ENCODE measurements at places on chromosomes 1 and 21.

DNA sequence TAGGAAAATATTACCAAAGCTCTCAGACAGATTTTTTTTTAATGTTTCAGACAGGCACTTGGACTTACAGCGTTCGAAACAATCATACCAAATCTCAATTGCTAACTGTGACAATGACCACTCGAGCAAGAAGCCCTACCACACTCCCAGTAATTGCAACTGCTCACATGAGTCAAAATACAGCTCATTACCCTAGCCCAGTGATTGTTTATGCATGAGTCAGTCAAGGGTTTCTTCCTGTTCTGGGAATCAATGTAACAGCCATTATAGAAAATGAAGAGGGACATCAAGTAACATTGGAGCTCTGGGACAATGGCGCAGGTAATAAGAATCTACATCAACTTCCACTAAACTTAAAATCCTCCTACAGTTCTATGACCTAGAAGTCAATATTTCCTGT is 56.1 kb upstream of the SH3GLB1 start:
- peak; percentile 10 for DNase-seq

GRCh38 chr1:100249155-100249536 is 488 bp downstream of the DBT start:
- DNase-seq, result no peak

DNA sequence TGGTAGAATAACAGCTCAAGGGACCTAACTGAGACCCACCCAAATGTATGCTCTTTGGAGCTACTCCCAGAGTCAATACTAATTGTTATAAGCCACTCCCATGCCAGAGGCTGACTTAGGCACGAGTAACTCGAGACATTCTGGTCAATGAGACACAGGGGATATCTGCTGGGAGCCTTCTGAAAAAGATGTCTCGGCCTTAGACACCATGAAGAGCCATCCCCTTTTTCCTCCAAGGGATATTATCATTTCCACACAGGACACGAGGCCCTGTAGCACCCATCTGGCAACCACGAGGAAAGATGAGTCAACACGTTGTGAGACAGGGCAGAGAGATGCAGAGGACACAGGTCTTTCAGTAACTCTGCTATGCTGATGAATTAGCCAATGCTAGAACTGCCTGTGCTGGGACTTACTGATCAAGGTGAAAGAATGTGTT is 30.7 kb downstream of the ITPKB start:
- DNase-seq, result no peak

DNA sequence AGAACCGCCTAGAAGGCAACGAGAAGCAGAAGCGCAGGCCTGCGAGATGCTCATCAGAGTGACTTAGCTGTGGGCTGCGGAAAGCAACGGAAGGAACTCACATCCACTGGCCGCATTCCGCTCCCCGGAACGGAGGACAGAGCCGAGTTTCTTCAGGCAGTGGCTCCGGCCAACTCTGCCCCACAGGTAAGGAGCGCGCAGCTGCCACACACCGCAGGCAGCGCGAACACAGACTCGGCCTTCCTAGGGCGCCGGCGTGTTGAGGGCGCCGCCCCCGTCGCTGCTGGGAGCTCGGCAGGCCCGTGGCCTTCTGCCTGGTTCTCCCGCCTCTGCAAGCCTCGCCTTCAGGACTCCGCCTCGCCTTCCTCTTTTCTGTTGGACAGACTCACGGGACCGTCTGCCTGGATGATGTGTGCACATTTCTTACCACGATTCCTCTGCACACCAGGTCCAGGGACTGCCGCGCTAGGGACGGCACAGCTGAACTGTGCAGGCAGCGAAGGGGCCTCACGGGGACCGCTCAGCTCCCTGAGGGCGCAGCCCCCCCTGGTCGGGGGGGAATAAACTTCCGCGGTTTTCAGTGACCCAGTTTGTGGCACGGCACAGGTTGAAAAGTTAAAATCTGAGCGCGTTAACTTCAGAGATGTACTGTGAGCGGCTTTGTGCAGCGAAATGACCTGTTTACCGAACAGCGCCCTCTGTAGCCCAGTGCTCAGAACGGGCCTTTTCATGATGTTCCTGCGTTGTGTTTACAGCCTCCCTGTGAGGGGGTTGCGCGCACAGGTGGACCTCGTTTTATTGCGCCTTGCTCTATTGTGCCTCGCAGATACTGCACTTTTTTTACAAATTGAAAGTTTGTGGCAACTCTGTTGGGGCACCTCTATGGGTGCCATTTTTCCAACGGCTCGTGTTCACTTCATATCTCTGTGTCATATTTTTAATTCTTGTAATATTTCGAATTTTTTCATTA is 15.8 kb downstream of the TCP10L start:
- DNase-seq, result peak; percentile 80

DNA sequence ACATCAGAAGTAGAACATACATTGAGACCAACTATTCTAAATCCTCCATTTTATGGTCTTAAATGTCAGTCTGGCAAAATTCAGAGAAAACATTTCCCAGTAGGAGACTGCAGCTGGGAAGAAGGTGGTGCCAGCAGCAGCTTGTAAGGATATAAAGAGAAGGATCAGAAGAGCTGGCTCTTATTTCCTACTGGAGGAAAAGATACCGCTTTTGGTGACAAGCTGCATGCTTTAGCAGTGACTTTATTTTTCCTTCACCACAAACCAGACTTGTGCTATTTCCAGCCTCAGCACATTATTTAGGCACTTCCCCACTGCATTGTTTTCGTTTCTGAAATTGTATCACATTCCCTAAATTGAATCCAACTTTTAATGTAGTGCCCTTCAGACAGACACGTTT is 28.4 kb downstream of the RNF11 start:
- no peak for DNase-seq

DNA sequence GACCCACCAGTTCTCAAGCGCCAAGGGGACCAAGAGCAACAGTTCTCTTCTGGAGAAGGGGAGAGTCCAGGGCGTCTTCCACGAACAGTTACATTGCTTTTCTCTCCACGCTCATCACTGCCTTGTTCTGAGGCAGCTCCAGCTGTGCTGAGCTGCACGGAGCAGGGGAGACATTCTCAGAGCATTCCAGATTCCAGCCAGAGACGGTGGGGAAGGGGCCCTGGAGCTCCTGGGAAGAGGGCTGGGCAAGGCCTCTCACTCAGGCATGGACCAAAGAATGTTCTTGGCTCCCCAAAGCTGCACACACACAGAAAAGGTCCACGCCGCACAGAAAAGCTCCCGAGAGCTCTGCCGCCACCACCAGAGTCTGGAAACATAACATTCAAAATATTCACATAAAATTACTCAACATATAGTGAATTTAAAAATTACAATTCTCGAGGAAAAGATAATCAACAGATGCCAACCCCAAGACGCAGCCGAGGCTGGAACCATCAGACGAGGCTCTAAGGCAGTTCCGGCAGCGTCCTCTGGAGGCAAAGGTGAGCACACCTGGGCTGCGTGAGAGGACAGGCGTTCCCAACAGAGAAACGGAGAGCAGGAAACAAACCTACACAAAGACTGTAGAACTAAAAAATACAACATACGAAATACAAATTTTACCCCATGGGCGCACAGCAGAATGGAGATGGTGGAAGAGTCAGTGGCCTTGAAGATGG is 40.5 kb downstream of the UBE2G2 start:
- DNase-seq, result peak; percentile 37

DNA sequence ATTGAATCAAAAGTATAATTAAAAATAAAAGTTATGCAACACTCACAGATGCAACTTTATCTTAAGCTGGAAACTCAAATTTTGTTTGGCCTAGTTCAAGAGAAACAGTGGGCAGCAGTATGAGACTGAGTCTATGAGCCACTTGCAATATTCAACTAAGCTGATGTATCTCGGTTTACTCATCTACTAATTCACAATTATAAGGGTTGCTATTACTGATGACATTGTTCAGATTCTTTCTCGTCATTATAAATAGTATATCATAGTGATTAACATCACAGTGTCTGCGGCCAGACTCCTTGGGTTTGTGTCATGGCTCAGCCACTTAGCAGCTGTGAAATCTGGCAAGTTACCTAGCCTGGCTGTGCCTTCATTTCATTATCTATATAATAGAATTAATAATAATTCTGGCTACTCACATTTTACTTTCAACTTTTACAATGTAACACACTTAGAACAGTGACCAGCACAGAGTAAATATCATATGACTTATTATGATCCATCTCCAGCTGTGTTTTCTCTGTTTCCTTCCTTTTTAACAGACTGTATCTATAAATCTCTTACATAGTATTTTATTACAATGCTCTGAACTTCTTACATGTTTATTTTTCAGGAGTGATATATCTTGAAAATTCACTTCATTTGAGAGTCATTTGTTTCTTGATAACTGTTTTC is 194.3 kb upstream of the RGS18 start:
- DNase-seq, result no peak

- DNase-seq, result no peak
Observed at GRCh38 chr21:16309250-16309971, 579.6 kb downstream of the USP25 start.
